Hematopoietic multipotent progenitor cell (in vitro differentiated cells): ENCODE measurements at places on chromosomes 16 and 17.

- no peak for DNase-seq
Observed at GRCh38 chr17:50835301-50836234, at the start of gene WFIKKN2. Gene WFIKKN2, plus strand, starts transcription at chr17:50835586. Its CDS starts 352 bp downstream, at chr17:50835938.

- DNase-seq = no peak
Observed at GRCh38 chr17:15436473-15437302, 30.7 kb downstream of the CDRT4 start.

GRCh38 chr17:9272501-9273200 is 251.3 kb downstream of the NTN1 start:
- DNase-seq = no peak

DNA sequence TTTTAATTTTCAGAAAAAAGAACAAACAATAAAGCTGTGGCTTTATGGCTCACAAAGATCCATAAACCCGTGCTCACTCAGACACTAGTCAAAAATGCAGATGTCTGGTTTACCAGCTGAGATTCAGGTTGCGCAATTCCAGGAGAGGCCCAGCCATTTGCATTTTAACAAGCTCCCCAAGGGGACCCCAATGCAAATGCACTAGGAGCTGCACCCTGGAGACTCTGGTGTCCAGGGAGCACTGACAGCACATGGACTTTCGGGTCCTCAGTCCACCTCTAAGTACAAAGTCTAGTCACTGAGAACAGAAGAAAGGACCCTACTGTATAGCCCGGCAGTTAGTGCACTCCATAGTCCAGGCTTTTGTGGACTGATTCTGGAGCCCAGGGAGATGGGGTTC is 326.3 kb downstream of the MAF start:
- DNase-seq = no peak

GRCh38 chr16:35449663-35450062 is 1990.3 kb downstream of the TP53TG3F start:
- DNase-seq = no peak

- no peak for DNase-seq
Observed at GRCh38 chr17:8916466-8916865, 49.0 kb upstream of the PIK3R6 start.

DNA sequence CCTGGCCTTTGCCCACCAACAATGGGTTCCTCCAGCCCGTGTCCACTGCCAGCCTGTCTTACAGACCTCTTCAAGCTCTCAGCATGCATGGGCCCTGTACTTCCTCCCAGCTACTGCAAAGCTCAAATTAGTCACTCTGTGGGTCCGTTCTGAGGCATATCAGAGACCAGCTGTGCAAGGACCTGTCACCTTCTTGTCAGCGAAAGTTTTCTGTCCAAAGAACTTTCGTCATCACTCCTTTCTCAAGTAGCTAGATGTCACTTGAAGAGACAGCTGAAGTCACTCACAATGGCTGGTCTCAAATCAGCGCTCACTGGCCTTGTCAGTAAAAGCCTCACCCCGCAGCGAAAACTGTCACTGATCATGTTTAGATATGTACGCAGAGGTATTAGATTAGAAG is 91.4 kb upstream of the DYNLRB2 start:
- DNase-seq = no peak

DNA sequence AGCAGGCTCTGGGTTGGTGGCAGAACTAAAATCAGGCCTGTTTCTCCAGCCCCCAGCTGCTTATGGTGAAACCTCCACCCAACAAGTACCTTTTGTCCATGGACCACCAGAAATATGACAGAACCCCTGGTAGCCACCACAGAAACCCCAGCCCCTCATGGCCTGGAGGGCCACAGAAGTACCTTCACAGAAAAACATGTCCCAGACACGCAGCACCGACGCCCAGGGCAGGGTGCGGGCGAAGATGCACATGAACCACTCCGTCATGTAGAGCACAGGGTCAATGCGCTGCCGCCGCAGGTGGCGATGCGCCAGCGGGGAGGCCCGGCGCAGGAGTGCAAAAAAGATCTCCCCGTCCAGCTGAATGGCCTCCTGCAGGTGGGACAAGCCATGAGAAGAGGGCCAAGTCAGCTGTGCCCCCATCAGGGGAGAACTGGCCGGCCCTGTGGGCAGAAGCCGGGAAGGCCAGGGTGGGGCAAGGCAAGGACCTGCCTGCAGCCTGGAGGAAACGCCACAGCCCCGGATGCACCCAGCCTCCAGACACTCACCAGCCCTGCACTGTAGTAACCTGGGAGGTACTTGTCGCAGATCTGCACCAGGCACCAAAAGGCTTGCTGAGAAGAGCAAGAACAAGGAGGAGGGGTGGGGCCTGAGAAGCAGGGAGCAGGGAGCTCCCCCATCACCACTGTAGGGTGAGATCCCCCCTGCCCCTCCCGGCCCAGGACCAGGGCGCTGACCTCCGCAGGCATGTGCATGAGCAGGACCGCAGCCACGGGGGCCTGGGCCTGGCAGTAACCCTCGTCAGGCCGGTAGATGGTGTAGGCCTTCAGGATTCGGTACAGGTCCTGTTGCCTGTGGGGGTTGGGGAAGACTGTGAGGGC is 4.1 kb upstream of the CD2BP2 start:
- DNase-seq = no peak

DNA sequence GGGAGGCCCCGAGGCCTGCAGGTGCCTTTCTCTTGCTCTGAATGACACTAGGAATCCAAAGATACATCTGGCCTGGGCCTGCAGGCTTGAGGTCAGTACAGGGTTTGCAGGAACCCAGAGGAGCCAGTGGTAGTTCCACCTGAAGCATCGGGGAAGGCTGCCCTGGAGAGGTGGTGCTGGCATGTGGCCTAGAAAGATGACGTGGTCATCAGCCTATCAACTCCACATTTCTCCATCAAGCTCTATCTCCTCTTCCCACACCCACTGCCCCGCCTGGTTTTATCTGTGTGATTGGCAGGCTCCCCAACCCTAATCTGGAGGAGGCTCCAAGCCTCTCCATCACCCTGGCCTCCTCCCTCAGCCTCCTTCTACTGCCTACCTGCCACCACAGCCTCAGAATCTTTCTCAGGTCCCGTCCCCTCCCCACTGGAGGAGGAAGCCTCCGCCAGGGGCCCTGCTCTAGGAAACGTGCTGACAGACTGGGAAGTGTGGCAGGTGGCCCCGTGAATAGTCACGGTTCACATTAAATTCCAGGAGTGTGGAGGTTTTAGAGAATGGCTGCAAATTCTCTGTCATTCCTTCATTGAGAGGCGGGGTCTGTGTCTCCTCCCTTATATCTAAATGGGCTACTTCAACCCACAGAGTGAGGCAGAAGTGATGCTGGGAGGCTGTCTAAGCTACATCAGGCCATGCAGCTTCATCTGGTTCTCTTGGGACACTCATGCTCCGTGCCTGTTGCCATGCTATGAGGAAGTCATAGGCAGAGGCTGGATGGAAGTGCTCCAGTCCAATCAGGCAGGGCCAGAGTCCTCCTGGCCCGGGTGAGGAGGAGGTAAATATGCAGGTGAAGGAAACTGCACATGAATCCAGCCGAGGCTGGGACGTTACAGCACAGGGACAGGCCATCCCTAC is 11.4 kb upstream of the MAP2K3 start:
- DNase-seq = no peak

GRCh38 chr17:4440690-4441686 is 7.2 kb downstream of the SPNS3 start:
- no peak for DNase-seq

DNA sequence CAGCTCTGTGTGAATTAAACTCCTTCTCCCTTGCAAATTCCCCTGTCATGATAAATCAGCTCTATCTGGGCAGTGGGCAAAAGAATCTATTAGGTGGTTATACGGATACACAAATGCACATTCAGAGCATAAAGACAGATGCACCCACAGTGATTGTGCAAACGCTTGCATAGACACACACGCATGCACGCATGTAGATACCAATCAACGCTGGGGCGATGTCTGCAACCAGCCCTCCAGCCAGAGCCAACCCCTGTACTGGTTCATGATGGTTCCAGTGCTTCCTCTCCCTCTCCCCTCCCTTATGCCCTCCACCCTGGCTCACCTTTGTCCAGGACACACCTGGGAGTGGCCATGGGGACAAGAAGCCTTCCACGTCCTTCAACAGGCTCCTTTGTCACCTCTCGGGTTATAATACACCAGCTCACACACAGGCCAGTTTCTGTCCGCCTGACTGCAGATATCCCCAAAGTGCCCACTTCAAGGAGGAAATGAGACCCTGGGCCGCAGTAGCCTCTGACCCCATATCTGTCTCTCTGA is 33.1 kb upstream of the SNN start:
- DNase-seq = no peak

GRCh38 chr16:87550495-87550961 is 51.8 kb upstream of the JPH3 start:
- DNase-seq = peak; percentile 30

- DNase-seq = no peak
Observed at GRCh38 chr16:50771366-50771765, 29.5 kb downstream of the CYLD start.

GRCh38 chr17:41054025-41054424 is 1.0 kb downstream of the KRTAP2-2 start:
- no peak for DNase-seq

DNA sequence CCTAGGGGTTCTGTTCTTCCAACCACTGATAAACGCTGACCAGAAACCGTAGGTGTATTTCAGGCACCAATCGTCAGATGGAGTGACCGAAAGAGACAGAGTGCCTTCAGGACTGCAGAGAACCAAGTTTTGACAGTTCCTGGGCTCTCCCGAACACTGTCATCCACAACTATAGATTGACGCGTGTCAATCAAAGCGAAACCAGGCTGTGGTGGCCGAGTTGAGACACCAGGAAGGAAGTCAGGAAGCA is 11.9 kb upstream of the AURKB start:
- DNase-seq = no peak

- DNase-seq = no peak
Observed at GRCh38 chr16:56518425-56518824, 1.4 kb downstream of the BBS2 start.

- no peak for DNase-seq
Observed at GRCh38 chr16:71347146-71347545, 11.4 kb upstream of the CALB2 start.
